Left cardiac atrium (tissue), 4 donors: ENCODE measurements at places on chromosomes 2 and 18. TPM values are rescaled to one million over a fixed set of nuclear protein-coding genes. Genes with fewer than 3 reads are reported as not detected.
A peak's percentile ranks its signal among the peaks of the same experiment; 100 is the strongest.

- peak; percentile 82 for DNase-seq
Measured at GRCh38 chr18:5630057-5630899, 86.5 kb upstream of the EPB41L3 start.

DNA sequence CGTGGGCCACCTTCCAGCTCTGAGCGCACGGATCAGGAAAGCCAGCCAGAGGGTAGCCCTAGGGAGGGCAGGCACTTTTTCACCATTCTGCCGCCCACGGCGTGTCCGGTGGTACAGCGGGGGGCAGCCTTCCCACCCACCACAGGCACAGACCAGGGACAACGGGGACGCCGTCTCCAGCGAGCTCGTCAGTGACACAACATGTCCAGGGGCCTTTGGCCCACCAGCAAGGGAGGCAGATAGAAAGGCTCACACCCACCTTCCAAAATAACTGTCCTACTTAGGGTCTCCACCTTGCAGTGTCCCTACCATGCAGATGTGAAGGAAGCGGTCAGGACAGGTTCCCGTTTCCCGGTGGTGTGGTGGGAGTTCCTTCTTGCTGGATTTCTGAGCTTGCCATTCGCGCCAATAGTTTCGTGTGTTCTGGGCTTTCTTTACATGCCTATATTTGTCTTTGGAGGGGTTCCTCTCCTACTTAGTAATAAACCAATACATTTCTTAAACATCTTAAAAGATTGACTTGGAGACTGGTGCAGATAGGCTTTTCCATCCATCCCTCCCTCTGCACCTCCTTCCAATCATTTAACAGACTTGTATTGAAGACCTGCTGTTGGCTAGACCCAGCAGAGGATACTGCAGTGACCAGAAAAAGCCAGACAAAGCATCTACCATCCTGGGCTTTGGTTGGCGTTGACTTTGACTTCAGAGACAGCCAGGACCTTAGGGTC is 872 bp downstream of the ASB1 start:
- peak; percentile 56 for DNase-seq

GRCh38 chr2:220660277-220661145 is 911.6 kb downstream of the EPHA4 start:
- DNase-seq, result no peak

DNA sequence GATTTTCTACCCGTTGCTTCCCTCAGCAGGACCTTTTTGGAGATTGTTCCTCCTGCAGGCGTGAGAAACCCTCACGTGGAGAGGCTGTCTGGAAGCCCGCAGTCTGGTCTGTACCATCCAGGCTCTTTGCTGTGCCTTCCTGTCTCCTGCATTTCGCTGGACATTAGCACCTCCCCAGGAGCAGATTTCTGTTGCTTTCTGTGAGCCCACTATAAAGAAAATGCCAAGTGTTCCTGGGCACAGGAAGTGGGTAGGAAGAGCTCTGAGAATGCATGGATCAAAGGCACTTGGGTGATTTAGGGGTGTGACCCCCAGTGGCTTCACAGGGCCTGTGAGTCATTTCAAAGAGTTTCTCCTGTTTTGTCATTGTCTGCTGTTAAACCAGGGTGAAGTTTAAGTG is 27.3 kb downstream of the SPTBN1 start:
- no peak for DNase-seq

DNA sequence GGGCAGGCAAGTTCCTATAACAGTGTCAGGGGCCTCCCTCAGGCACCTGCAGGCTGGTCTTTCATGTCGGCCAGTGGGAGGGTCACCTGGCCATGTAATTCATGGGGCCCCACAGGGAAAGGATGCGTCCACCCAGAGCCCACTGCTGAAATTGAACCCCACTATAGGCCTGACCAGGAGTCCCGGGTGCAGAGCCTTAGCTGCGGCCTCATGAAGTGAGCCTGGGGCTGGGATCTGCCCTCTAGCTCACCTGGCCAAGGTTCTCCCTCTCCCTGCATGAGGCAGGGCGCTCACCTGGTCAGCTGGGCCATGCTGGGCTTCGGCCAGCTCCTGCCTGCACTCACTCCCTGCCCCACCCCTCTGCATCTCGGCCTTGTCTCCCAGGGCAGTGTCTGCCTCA is 41.1 kb downstream of the C1QL2 start:
- DNase-seq, result no peak

GRCh38 chr2:168500516-168500915 is 44.4 kb downstream of the CERS6 start:
- no peak for DNase-seq

- DNase-seq, result no peak
Measured at GRCh38 chr2:165837122-165837521, 43.1 kb upstream of the GALNT3 start.

GRCh38 chr2:196341277-196341841 is 170.0 kb upstream of the STK17B start:
- DNase-seq, result no peak

DNA sequence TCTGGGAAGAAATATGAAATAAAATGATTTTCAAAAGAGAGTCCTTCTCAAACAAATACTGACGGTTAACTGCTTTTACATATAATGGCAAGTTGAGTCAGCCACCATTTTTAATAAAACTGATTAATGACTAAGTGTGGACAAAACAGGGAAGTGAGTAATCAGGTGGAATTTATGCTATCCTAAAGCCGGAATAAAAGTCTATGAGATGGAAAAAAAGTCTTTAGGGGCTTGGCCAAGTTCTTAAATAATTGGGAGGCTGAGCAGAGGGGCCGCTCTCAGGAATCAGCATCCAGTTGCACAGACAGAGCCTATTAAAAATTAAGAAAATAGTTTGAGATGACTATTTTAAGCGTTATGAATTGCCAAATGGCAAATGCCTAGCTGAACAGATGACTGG is 58.6 kb upstream of the AFF3 start:
- DNase-seq, result no peak

GRCh38 chr2:44936715-44937687 is 4.5 kb upstream of the SIX3 start:
- no peak for DNase-seq

DNA sequence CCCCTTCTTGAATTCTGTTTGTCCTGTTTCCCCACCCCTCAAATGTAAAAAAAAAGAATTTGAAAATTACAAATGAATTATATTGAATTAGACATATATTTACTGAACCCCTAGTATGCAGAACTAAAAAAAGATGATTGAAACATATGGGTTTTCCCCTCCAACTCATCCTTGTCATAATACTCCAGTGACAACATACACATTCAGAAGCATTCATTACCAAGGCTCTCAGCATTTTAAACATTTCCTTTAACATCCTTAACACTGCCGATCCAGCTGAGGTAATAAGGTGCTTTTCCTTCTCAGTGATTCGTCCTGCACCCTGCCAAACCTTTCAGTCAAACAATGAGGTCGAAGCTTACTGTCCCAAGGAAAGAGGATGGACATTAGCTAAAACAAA is 53.1 kb upstream of the DTNB start:
- no peak for DNase-seq

- no peak for DNase-seq
Measured at GRCh38 chr2:38099099-38100028, 23.4 kb upstream of the CYP1B1 start.

- DNase-seq, result no peak
Measured at GRCh38 chr2:46722142-46722541, 193.5 kb downstream of the MCFD2 start.

- no peak for DNase-seq
Measured at GRCh38 chr2:180733330-180733729, 247.1 kb upstream of the UBE2E3 start.

- no peak for DNase-seq
Measured at GRCh38 chr2:25197336-25198208, 29.2 kb upstream of the POMC start.

DNA sequence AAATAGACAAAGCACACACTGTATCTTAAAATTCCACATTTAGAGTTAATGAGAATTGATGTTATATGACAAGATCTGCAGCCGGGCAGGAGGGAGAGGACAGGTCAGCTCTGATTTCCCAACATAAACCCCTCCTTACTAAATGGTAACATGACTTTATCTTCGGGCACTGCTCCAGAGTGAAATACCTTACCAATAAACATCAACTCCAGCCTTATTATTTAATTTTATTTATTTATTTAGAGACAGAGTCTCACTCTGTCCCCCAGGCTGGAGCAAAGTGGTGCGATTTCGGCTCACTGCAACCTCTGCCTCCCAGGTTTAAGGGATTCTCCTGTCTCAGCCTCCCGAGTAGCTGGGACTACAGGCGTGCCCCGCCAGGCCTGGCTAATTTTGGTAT is 1.7 kb downstream of the CYB5A start:
- DNase-seq, result no peak

- peak; percentile 38 for DNase-seq
Measured at GRCh38 chr2:111118481-111118980, 2.2 kb upstream of the BCL2L11 start.

DNA sequence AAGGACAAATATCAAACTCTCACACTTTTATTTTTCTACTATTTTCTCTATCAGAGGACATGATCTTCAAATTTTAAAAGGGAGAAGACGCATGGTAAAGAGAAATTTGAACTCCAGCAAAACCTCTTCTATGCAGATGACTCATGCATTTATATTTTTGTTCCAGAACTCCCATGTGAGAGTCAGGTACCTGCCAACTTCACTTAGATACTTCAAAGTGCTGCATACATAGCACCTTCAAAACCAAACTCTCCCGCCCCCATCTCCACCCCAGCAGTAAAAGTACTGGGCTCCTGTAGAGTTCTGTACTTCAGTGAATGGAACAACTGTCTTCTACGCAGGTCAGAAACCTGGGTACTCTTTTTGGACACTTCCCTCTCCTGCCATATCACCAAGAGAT is 398.3 kb downstream of the TGIF1 start:
- DNase-seq, result no peak

- no peak for DNase-seq
Measured at GRCh38 chr2:85053802-85054201, 79.4 kb upstream of the TCF7L1 start.

DNA sequence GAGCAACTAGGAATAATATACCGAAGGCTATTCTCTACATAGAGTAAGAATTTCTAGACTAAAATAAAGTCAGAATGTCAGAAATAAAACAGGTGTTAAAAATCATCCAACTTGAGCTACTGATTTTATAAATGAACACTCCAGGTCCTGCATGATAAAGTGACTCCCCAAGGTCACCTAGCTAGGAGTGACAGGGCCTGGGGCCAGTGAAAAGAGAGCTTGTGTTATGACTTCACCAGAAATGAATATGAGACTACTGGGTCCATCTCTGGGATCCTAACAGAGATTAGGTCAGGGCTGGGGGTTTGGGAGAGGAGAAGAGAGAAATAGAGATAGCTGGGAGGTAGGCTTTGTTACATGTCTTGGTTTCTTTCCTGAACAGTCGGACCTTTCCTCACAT is 89.7 kb upstream of the CYP1B1 start:
- DNase-seq, result no peak

DNA sequence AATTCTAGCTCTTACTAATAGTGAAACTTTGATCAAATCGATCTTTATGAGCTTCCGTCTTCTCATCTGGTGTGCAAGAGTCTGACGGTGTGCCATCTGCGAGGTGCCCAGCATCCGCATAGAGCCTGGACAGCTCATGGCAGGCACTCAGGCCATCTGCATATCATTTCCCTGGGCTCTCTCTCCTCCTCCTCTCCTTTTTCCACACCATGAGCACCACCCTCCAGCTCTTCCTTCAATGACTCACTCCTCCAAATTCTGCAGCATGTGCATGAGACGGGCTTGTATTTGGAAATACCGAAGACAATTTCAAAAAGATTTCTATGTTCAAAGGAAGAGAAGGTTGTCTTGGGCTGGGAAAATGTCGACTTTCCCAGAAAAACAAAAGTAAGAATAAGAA is 161.1 kb downstream of the CCBE1 start:
- no peak for DNase-seq

DNA sequence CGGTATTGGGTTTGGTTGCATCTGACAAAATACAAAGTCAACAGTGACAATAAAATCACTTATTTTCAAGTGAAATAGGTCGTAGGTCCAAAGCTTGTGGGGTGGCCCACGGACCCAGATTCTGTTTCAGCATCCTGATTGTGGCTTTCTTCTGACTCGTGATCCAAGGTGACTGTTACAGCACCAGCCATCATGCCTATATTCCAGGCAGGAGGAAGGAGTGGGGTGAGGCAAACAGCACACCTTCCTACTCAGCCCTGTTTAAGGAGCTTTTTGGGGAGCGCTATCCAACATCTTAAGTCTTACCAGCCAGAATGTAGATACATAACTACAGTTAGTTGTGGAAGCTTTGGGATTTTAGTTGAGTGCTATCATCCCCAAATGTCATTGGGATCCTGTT is 8.7 kb upstream of the SNORC start:
- no peak for DNase-seq

The CRYGC gene
- total RNA-seq, result not detected

The IFT172 gene
- 20.5 TPM for total RNA-seq

The UGT1A4 gene
- total RNA-seq, result not detected

The IL36B gene
- not detected for total RNA-seq

The SULT1C3 gene
- not detected for total RNA-seq

The ANKRD30BL gene
- not detected for total RNA-seq

The CHRNA1 gene
- 0.16 TPM for total RNA-seq

The PLB1 gene
- total RNA-seq, result 6.2 TPM

The CXCR1 gene
- 0.58 TPM for total RNA-seq

The AAMP gene
- total RNA-seq, result 49.0 TPM

The MC2R gene
- total RNA-seq, result not detected

The TEX44 gene
- total RNA-seq, result not detected

The PLA2R1 gene
- total RNA-seq, result 4.2 TPM

The MYO3B gene
- not detected for total RNA-seq

The PLCD4 gene
- 3.0 TPM for total RNA-seq

The GPR45 gene
- total RNA-seq, result not detected
